Cardiac septum (tissue), 1 donor: ENCODE measurements at places on chromosomes 3 and 15. TPM values are rescaled to one million over a fixed set of nuclear protein-coding genes. Genes with fewer than 3 reads are reported as not detected.
A peak's percentile ranks its signal among the peaks of the same experiment; 100 is the strongest.

DNA sequence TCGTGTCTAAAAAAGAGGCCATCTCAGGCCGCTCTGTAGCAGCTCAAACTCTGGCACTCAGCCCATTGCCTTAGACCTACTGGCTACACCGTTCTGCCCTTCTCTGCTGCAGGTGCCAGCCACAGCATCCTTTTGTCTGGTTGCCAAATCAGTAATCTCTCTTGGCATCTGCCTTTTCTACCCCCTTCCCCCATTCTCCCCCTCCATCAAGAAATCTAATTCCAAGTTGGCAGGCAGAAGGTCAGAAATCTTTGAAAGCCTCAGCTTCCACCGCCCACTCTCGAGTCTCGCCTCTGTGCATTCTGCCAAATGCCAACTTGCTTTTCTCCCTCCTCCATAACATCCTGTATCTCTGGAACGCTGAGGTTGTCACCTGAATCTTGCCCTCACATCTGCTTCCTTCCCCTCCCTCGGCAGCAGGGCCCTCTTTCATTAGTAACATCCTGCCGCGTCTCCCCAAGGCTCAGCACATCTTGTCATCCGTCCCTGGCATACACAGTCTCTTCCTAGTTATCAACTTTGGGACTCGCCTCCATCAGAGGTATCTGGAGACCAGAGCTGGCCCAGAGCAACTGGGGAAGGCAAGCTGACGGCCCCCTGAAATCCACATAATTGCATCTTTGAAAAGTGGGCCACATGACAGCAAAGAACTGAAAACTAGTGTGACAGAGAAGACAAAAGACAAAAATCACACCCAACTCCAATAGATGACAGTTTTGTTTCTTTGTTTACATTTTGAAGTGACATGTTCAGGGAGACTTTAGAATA lies 312.0 kb upstream of the CCDC54 start:
- no peak for DNase-seq

DNA sequence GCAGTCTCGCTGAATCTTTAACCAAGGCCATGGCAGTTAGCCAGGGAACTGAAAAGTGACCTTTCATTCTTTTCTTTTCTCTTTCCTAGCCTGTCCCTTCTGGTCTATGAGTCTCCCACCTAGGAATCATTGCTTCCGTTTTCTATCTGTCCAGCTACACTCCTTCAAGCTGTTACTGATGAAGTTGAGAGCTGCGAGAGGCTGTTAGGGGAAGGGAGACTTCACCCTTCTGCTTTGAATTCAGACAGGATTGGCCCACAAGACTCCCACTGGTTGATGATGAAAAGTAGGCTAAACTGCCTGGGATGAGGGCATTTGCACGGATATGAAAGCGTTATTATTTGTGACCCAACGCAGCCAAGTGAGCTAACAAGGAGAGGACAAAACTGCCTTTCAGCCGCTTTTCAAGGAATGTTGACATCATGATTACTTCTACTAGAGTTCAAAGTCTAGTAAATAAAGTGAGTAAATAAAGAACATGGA lies 30.2 kb downstream of the EIF4E3 start:
- DNase-seq = no peak

DNA sequence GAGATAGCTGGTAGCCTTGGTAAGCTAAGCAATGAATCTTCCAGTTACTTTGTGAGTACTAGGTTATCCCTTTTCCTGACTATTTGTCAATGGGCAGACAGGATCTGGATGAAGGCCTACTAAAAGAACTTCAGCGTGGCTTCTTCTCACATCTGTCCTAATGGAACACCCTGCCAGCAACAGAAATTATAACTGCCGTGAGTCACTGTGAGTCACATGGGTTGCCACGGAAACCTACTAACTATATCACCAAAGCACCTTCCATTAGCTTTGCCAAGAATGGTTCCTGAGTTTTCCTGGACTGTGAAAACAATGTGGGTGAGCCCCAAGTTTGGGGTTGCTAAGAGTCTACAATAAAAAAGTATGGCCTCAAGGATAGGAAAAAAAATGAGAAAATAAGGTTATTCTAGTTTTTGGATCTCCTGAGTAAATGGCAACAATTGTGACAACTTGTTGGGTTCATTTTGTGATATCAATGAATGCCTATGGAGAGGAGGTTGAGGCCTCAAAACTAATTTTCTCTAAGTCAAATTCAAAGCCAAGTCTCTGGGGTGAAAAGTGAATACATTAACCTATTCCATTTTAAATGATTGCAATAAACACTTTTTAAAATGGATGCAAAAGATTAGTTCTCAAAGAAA lies 195.1 kb upstream of the ICE2 start:
- no peak for DNase-seq

- DNase-seq = no peak
Observed at GRCh38 chr15:33310481-33311311, at the start of gene RYR3. TSS of gene RYR3 (plus strand) at chr15:33310967. CDS start at chr15:33311046, 79 bp downstream.

DNA sequence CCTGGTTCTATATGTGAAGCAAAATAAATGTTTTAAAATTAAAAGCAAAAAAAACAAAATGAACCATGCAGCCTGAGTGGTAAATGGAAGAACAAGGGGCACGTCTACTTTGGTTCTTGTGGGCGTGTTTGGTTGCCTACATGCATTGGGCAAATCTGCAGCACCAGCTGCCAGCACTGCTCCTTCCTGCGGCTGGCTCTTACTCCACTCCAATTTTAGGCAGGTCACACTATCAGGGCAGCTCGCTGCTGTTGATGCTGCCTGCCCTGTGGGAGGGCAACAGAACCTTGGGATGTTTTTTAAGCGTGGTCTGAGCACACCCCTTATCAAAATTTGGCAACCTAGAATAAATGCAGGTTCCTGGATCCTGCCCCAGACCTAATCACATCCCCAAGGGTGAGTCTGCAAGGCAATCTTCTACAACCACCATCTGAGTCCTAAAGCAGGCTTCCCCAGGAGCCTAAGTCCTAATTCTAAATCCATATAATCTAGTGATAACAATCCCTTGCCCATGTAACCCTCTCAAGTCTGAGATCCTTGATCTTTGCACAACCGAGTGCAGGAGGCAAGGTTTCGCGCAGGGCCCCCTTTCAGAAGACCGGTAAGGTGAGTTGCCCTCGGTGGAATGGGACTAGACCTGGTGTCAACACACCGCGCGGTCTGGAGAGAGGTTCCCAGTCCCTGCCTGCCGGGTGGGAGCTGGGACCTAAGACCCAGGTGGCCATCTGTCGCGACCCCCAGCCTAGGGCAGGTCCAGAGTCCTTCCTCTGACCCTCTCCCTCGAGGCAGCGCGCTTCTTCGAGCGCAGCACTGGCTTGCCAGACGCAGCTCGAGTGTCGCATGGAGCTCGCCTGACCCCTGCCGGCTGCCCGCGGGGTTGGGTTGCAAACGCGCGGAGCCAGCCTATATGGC lies 15.9 kb downstream of the IVD start:
- DNase-seq = peak; percentile 94

GRCh38 chr3:160343132-160343531 lies 55.9 kb downstream of the IFT80 start:
- no peak for DNase-seq

DNA sequence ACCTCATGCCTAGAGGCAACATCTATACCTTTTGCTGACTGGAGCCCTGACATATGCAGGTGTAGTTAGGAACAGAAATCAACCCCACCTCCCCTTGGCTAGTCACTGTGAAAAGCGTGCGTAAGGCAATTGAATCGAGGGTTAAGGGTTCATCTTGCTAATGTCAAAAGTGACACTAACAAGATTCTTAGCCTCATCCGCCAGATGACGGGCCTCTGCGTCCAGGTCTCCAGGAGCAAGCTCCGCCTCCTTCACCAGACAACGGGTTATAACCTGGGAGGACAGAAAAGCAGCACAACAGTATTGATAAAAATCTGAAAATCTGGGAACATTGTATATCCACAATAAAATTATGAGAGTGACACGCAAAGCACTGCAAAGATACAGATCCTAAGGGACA lies 4.7 kb downstream of the SELENOS start:
- no peak for DNase-seq

DNA sequence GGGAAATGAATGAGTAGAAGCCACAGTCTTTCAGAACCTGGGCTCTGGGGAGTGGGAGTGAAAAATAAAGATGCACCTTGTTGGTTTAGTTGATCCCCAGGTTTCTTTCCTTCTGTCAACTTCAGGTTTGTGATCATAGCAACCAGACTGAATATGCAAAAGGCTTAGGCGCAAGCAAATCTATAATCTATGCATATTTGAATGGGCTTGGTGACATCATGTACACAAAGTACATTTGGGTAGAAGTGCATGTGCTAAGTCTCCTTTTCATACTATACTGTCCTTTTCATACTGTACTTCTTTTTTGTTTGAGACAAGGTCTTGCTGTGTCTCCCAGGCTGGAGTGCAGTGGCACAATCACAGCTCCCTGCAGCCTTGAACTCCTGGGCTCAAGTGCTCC lies 132.4 kb upstream of the C2CD4B start:
- DNase-seq = no peak

DNA sequence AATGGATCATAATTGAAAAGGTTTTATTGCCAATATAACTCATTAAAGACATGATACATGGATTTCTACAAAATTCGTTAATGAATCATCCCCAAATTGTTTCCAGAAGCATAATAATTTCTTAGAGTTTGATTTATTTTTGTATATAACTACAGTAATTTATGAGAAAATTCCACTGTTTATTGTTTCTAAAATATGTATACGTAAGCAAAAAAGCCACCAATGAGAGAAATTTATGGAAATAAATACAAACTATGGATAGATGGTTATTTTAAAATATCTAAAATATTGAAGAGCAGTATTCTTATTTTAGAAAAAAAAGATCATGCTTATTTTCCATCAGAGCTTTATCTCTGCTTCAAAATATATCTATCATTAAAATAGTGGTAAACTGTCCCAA lies 260.0 kb upstream of the ZNF385D start:
- no peak for DNase-seq

- DNase-seq = no peak
Observed at GRCh38 chr3:122982216-122983185, 45.1 kb downstream of the SEMA5B start.

DNA sequence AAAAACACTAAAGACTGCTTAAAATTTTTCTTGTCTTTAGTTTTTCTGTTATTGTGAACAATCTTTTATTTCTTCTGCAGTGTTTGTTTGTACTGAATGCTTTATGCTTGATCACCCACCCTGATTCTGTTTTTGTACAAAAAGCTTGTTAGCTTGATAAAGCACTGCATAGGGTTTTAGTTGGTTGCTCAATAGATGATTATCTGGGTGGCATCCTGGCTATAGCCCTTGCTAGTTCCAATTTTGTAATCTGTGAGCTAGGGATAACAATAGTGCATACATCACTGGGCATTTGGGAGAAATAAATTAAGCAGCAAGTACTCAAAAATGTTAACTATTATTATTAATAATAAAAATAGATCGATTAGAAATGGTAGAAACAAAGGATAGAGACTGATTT lies 102.3 kb downstream of the ZPLD1 start:
- DNase-seq = no peak

GRCh38 chr3:163328680-163329079 lies 1749.6 kb downstream of the SI start:
- no peak for DNase-seq

- DNase-seq = no peak
Observed at GRCh38 chr15:84009616-84010015, 226.0 kb upstream of the GOLGA6L4 start.

GRCh38 chr15:101444015-101444414 lies 45.5 kb downstream of the PCSK6 start:
- DNase-seq = no peak

DNA sequence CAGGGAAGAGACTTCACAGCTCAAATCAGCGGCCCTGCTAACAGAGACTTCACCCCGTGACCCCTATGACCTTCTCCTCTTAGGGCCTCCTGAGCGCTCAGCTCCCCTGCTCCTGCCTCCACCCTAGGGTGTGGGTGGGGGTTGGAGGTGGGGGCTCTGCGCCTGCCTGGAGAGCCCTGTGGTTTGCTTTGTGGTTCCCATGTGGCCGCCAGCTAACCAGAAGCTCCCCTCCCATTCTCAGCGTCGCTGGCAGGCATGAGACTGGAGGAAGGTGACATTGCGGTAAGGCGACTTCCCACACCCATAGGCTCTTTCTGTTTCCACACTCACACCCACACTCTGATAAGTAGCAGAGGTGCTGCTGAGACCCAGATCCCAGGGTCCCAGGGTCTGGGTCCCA lies 27.6 kb downstream of the XYLB start:
- DNase-seq = no peak

CCR2 gene
- 1.3 TPM for total RNA-seq

AHSG gene
- total RNA-seq = not detected

CYP1A2 gene
- total RNA-seq = not detected

MAP1A gene
- 182 TPM for total RNA-seq

SLC6A11 gene
- not detected for total RNA-seq
